ENCODE measurements at places on chromosomes 1 and 21. TPM values are rescaled to one million over a fixed set of nuclear protein-coding genes. Genes with fewer than 3 reads are reported as not detected.

The B3GALT5 gene
- 1.5 TPM for total RNA-seq

DNA sequence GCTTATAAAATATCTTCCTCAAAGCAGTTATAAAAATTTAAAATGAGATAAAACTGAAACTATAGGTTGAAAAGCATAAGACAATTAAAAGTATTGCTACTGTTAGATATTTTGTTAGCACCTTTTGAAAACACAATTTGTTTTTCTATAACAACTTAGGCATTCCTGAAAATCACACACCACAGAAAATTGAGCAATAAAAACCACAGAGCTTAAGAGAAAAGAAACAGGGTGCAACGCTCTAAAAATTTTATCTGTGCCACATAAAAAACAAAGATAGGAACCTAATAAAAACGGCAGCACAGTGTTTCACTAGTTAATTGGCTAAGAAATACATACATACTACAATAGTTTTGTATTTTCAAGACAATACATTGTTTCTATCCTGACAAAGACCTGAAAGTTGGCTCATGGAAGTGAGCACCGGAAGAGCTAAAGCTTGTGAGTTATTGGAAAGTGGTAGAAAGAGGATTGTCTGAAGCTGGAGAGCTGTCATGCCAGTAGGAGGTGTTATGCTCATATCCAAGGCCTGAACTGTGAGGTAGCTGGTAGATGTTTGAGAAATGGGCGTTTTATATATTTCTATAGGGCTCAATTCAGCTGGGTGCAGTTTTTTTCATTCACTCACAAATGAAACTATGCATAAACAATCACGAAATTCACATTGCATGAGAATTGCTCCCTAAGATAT, 45.8 kb downstream of the RGS7 start:
- no peaks in the 10 kb centered on the region for H3K36me3 ChIP-seq
- no peak overlapping the region for H3K4me3 ChIP-seq
- DNase-seq, result peak; percentile 43
- no peaks in the 10 kb centered on the region for H3K27me3 ChIP-seq

GRCh38 chr1:14880456-14881316, 272.9 kb upstream of the TMEM51 start:
- peaks cover 11% of the 10 kb centered on the region for H3K4me1 ChIP-seq
- H3K4me3 ChIP-seq, result no peak overlapping the region
- DNase-seq, result peak; percentile 58

GRCh38 chr1:182317611-182318161, 73.9 kb downstream of the GLUL start:
- no peaks in the 10 kb centered on the region for H3K36me3 ChIP-seq
- DNase-seq, result no peak
- H3K4me1 ChIP-seq, result no peaks in the 10 kb centered on the region
- H3K4me3 ChIP-seq, result no peak overlapping the region
- no peaks in the 10 kb centered on the region for H3K27me3 ChIP-seq

The FMO4 gene
- 0.98 TPM for total RNA-seq

DNA sequence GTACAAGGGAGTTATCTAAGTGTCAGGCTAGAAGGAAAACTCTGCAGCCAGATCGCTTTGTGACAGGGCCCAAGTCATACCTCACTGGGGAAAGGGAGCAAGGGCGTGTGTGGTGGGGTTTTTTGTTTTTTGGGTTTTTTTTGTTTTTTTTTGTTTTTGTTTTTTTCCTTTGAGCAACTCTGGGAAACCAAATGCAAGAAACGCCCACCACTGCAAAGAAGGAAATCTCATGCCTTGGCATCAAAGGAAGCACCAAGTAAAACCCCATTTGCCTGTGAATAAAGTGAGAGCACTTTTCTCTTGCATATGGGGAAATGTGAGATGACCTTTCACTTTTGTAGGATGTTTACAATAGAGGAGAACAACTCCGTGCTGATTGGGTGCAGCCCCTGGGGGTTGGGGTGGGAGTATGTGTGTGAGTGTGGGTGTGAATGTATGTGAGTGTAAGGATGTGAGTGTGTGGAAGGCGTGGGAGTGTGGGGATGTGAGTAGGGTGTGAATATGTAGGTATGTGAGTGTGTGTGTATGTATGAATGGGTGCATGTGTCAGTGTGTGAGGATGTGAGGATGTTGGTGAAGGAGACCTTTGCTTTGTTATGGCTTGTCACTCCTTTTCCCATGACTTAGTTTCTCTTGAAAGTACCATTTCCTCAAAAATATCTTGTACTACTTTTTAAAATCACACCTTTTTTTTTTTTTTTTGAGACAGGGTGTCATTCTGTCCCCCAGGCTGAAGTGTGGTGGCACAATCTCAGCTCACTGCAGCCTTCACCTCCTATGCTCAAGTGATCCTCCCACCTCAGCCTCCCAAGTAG, 34.6 kb downstream of the IL12RB2 start:
- H3K4me1 ChIP-seq, result peaks cover 13% of the 10 kb centered on the region
- no peaks in the 10 kb centered on the region for H3K27me3 ChIP-seq
- no peak for DNase-seq
- no peak overlapping the region for H3K4me3 ChIP-seq
- H3K27ac ChIP-seq, result no peak overlapping the region

DNA sequence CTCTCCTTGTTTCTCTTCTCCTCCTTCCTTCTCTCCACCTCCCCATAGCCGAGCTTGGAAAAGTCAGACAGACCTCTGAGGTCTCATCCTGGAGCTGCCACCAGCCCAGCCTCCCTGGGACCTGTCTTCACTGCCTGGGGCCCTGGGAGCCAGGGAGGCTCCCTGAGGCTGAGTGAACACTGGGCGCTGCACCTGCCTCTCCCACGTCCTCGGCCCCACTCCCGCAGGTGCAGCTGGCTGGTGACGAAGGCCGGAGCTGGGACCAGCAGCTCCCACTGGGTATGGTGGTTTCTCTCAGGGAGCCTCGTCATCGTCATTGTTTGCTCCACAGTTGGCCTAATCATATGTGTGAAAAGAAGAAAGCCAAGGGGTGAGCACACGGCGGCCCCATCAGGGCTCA, 5.3 kb downstream of the TNFRSF14 start:
- no peak overlapping the region for H3K27ac ChIP-seq
- no peak overlapping the region for H3K4me3 ChIP-seq
- peaks cover 7% of the 10 kb centered on the region for H3K4me1 ChIP-seq
- no peaks in the 10 kb centered on the region for H3K36me3 ChIP-seq
- 0 out of 2 replicates have a peak, but pooled peaks cover 6% of the 10 kb centered on the region for H3K27me3 ChIP-seq

DNA sequence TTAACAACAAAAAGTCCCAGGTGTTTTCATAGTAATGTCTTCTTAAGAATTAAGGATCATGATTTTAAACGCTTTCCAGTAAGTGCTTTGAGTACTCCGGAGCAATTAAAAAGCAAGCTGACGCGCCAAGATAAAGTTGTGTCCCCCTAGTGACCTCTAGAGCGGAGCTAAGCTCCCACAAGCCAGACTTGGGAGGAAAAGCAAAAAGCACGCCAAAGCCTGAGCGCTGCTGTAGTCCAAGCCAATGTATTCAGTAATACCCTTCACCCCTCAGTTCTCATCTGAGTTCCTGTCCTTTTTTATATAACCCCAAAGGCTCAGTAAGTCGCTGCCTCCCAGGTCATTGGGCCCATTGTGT, 3.5 kb upstream of the SLC44A5 start:
- no peaks in the 10 kb centered on the region for H3K36me3 ChIP-seq
- H3K27me3 ChIP-seq, result peaks cover 51% of the 10 kb centered on the region
- DNase-seq, result no peak
- no peak overlapping the region for H3K4me3 ChIP-seq
- peaks cover 11% of the 10 kb centered on the region for H3K4me1 ChIP-seq

- H3K4me3 ChIP-seq, result no peak overlapping the region
- H3K36me3 ChIP-seq, result no peaks in the 10 kb centered on the region
- peaks cover 14% of the 10 kb centered on the region for H3K4me1 ChIP-seq
- no peaks in the 10 kb centered on the region for H3K27me3 ChIP-seq
- H3K27ac ChIP-seq, result no peak overlapping the region
Observed at GRCh38 chr1:241646201-241646600, 5.9 kb upstream of the WDR64 start.

The SEMA4A gene
- 13.1 TPM for total RNA-seq

GRCh38 chr1:82044111-82044510, 243.4 kb downstream of the ADGRL2 start:
- no peak overlapping the region for H3K27ac ChIP-seq
- H3K4me3 ChIP-seq, result no peak overlapping the region
- peaks cover 52% of the 10 kb centered on the region for H3K27me3 ChIP-seq
- no peaks in the 10 kb centered on the region for H3K4me1 ChIP-seq
- no peak for DNase-seq
- no peaks in the 10 kb centered on the region for H3K36me3 ChIP-seq

GRCh38 chr1:197304638-197305200, 36.7 kb downstream of the CRB1 start:
- H3K27ac ChIP-seq, result no peak overlapping the region
- H3K36me3 ChIP-seq, result no peaks in the 10 kb centered on the region
- DNase-seq, result no peak
- peaks cover 6% of the 10 kb centered on the region for H3K4me1 ChIP-seq
- H3K27me3 ChIP-seq, result no peaks in the 10 kb centered on the region

- no peaks in the 10 kb centered on the region for H3K27me3 ChIP-seq
- no peaks in the 10 kb centered on the region for H3K36me3 ChIP-seq
- DNase-seq, result peak; percentile 54
- no peak overlapping the region for H3K27ac ChIP-seq
Observed at GRCh38 chr1:118928739-118929554, 59.2 kb downstream of the TBX15 start.

DNA sequence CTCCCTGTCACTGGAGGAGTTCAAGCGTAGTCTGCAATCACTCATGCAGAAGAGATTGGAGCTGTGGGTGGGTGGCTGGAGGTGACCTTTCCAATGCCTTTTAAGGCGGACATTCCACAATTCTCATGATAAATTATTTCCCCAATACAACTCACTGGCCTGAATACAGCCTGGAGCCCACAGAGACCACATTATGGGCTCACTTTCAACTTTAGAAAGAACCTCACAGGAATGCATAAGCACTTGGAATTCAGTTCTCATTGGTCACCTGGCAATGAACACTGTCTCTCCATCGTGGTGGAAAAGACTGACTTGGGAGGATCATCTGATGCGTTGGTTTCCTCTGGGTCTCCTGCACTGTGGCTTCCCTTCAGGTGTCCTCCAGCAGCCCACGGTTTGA, 151.8 kb upstream of the KCND3 start:
- no peak overlapping the region for H3K4me3 ChIP-seq
- no peaks in the 10 kb centered on the region for H3K36me3 ChIP-seq
- H3K27ac ChIP-seq, result no peak overlapping the region

The RYR2 gene
- total RNA-seq, result not detected

The TRAF3IP3 gene
- not detected for total RNA-seq

DNA sequence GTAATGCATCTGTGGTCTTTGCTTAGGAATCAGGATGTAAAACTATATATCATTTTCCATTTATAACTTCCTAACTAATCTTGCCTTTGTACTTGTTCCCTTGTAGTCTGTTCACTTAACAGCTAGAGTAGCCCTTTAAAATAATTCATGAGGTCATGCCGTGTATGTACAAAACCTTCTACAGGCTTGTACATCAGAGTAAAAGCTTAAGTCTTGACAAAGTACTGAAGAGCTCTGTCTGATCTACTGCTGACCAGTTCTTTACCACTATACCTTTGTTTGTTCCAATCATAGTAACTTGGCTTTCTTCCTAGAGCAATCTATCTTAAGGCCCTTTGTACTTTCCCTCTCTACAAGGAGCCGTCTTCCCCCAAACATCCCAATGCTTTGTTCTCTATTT, 90.7 kb upstream of the KIAA1614 start:
- no peaks in the 10 kb centered on the region for H3K27me3 ChIP-seq
- no peak overlapping the region for H3K4me3 ChIP-seq
- H3K27ac ChIP-seq, result no peak overlapping the region
- H3K36me3 ChIP-seq, result no peaks in the 10 kb centered on the region
- DNase-seq, result no peak

The C1orf105 gene
- not detected for total RNA-seq

The OR2T35 gene
- not detected for total RNA-seq

GRCh38 chr1:243354511-243355153, 98.8 kb downstream of the SDCCAG8 start:
- H3K36me3 ChIP-seq, result no peaks in the 10 kb centered on the region
- no peak overlapping the region for H3K4me3 ChIP-seq
- no peaks in the 10 kb centered on the region for H3K27me3 ChIP-seq
- DNase-seq, result no peak
- H3K4me1 ChIP-seq, result no peaks in the 10 kb centered on the region
- H3K27ac ChIP-seq, result no peak overlapping the region

DNA sequence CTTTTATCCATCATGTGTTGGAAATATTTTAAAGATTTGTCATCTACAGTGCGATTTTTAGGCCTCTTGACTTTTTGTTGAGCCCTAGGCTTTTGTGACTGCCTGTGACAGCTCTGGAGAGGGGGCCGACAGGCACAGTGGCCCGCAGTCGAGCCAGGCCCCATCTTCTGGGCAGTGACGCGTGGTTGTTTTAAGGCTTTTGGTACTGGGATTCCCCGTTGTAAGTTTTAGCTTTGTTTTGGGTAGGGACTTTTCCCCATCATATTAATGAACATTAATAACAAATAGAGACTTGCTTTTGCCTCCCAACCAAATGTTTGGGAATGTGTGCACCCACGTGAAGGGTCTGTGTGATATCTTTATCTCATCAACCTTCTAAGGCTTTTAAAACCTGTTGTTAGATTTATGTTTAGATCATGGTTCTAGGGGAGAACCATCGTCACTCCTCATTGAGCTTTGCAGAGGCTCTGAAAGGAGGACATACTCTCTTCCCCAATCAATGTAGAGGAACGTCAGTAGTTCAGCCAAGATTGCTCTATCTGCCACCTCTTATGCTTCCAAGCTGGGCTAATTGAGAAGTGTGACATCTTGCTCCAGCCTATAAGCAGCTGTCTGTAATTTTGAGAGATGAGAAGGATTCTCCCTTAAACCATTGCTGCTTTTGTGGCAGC, 34.6 kb downstream of the MAPKAPK2 start:
- H3K27me3 ChIP-seq, result no peaks in the 10 kb centered on the region
- H3K4me1 ChIP-seq, result peaks cover 57% of the 10 kb centered on the region
- H3K36me3 ChIP-seq, result no peaks in the 10 kb centered on the region
- no peak overlapping the region for H3K27ac ChIP-seq

DNA sequence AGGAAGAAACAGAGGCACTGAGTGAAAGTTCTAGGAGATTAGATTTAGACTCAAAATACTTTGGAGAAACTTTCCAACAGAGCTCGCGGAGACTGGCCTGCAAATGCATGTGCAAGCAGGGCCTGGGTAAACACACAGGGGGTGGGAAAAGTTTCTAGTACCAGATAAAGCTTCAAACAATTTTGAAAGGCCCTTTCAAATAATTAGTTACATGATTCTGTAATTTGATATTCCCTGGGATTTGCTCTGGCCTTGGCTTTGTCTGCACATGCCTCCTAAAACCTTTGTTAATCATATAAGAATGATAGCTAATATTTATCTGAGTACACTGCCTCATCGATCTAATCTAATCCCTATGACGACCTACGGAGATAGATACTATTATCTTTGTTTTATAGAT, 31.3 kb downstream of the VTCN1 start:
- H3K36me3 ChIP-seq, result no peaks in the 10 kb centered on the region
- no peak overlapping the region for H3K4me3 ChIP-seq
- H3K27me3 ChIP-seq, result no peaks in the 10 kb centered on the region
- no peak for DNase-seq

The PCP4 gene
- not detected for total RNA-seq

DNA sequence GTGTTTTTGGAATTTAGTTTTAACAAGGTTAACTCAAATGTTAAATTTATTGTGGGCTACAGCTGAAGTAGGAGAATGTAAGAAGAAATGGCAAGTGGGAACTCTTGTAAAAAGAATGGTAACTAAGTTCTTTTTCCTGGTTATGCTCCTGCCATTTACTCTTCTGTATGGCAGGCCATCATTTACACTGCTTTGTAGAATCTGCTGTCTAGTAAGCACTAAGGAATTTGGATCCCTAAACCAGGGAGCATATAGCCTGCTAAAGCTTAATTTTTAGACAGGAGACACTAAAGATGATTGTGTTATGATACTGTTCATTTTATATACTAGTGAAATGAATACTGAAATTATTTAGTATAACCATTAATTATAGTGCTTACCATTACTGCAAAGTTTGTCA, 85.3 kb downstream of the CAMTA1 start:
- H3K36me3 ChIP-seq, result no peaks in the 10 kb centered on the region
- H3K4me1 ChIP-seq, result no peaks in the 10 kb centered on the region
- H3K27me3 ChIP-seq, result no peaks in the 10 kb centered on the region
- no peak overlapping the region for H3K27ac ChIP-seq
- no peak for DNase-seq

Measured in PC-3 (cell line).